ENCODE measurements at places on chromosomes 12 and 14.
A peak's percentile ranks its signal among the peaks of the same experiment; 100 is the strongest.

DNA sequence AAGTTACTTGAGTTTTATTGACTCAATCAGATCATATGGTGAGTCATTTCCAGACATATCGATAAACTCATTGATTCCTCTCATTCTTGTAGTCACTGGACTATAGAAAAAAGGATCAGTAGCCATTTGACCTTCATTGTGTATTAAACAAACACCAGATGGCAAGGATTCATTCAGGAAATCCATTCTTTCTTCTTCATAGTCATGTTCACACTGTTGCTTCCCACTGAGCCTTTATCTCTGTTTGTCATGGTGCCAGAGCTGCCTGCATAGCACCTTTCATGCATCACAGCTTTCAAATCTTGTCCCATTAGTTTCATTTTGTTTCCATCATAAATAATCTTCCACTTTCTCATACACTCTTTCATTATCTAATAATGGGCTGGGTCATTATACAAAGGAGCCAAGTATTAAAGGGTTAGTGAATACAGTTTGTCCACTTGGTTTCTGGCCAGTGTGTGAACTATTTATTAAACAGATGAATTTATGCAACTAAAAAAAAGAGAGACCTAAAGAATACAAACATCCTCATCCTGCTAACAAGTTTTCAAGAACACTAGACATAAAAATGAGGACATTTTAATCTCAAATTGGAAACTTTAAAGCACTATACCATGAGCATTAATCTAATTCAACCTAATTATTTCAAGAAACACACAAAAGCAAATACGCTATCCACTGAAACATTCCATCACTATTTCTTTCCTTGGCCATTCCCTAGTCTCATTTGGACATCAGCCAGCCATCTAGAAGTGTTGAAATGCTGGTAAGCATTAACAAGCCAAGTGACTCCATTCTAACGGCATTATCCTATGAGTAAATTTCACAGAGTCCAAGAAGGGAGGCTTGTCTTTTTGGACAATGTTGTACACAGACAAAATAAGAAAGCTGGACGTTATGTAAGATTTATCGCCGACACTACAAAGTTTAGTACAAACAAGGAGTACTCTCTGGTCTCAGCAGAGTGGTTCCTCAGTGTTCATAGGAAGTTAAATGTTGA is 476.5 kb downstream of the FOXG1 start:
- peak; percentile 13 for DNase-seq

DNA sequence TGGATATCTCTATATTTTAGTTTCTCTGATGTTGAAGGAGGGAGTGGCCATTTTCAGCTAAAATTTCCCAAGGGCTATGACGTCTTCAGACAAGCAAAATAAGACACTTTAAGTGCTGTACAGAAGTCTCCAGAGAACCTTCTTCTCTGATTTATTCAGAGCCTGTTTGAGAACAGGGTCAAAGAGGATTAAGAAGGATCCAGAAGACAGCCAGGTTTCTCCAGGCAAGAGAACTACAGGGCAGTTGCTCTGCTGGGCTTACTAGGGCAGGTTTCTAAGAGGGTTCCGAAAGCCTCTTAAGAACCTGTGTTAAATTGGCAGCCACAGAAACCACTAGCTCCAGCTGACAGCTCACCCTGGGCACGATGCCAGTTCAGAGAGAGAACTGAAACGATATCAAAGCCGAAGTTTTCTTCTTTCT is 1.2 kb downstream of the MGP start:
- DNase-seq = peak; percentile 41

DNA sequence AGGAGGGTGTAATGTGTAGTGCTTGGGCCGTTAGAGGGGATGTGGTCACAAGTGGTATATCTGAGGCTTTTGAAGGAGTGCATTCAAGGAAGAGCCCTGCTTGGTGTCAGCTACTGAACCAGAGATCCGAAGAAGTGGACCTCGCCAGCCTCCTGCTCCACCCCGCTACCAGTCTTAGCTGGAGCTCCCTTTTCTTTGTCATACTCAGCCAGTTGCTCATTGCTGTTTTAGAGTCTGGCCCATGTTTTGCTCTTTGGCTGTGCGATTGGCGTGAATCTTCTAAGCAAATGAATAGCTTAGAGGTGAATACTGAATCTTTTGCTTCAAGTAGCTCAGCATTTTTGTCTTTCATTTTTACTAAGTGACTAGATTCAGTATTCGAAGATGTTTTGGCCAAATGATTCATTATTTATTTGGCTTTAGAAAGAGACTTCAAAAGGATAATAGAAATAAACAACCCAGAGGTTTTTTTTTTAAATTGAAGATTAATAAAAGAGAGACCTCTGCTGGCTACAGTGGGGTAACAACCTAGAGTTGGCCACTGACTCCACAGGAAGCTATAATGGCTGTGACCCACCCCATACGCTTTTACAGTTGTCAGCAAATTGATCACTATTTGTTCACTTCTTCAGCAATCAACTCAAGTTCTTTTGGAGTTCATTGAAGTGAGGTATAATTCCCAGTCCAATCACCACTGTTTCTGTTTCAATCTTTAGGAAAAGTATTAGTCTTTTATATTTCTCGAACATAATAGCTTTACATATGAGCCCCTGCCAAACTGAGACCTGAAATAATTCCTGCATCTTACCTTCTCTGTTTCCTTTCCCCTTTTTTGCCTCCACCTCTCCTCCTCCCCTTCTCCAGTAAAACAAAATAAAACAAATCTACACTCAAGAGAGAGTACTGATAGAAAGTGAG is 19.9 kb downstream of the CDKN1B start:
- DNase-seq = peak; percentile 68

DNA sequence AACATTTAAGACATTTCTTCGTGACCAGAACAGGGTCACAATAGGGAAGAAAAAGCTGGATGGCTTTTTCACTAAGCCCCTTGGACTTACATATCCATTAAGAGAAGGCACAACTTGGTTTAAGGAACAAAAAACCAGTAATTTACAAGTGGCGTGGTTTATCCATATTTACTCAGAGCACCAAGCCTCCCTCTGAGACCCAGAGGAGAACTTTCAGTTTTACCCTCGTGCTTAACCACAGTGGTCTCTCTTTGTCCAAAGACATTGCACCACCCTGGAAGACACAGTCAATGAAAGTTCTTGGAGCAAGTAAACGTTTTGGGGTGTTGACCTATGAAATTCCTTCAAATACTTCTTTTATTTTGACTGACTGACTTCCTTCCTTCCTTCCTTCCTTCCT is 52.5 kb downstream of the SSPN start:
- no peak for DNase-seq

GRCh38 chr12:45671254-45671653 is 58.3 kb upstream of the ARID2 start:
- DNase-seq = peak; percentile 69

DNA sequence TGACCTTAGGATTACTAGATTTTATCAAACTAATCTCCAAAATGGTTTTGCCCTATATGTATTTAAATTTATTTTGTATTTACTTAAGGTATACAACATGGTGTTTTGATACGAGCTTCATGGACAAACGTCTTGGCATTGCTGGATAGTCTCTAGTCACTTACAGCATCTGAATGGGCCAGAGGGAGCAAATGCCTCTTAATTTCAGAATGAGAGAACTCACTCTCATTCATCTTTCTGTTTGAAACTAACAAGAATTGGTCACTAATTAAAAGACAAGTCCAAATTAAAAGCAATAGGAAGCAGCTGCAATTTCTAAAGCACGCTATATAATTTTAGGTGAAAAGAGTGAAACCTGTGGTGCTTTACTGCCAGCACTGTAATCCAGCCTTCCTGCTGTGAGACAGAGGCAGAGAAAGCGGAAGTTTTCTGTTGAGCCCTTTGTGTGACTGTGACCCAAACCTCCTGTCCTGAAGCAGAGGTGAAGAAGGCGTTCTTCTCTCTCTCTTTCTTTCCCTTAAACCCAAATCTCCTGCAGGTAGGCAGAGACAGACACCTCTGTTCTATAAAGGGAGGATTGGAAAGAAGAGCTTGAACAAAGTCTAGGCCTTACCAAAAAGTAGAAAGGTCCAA is 184.6 kb upstream of the NAV3 start:
- no peak for DNase-seq

GRCh38 chr12:33248364-33248763 is 191.3 kb downstream of the SYT10 start:
- no peak for DNase-seq

- DNase-seq = no peak
These were observed 189.5 kb downstream of the PHLDA1 start for GRCh38 chr12:75842090-75842489.

GRCh38 chr14:68245146-68246073 is 425.8 kb downstream of the RAD51B start:
- DNase-seq = peak; percentile 22

DNA sequence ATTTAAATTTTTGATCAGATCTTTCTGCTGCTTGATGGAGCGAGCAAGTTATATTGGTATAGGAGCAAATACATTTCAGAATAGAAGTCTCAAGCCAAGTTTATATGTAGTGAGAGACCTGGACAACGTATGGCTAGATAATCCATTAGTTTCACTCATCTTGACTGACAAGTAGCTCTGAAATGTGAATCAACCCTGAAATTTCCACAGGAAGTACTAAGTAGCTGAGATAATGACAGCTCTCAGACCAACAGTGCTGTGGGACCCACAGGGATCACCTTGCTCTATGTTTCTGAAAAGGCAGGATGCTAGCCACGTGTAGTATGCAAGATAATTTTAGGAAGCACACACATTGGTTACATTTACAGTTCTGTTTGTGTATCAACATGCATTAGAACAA is 258.6 kb upstream of the FOXN3 start:
- DNase-seq = no peak

DNA sequence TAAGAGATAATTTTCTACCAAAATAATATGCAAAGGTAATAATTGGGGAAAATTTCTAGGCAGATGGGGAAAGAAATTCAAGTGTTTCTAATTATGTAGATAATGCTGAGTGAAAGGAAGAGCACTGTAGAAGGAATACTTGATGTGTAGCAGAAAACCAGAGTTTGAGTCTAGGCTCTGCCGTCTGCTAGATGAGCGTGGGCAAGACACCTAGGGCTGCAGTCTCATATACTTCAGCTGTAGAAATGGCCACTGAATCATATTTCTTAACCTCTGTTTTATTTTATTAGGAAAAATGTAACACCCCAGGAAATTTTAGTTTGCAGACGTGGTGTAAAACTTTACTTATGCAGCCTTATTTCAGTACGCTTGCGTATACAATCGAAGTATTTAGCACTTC is 59.8 kb upstream of the SLC38A2 start:
- DNase-seq = no peak

DNA sequence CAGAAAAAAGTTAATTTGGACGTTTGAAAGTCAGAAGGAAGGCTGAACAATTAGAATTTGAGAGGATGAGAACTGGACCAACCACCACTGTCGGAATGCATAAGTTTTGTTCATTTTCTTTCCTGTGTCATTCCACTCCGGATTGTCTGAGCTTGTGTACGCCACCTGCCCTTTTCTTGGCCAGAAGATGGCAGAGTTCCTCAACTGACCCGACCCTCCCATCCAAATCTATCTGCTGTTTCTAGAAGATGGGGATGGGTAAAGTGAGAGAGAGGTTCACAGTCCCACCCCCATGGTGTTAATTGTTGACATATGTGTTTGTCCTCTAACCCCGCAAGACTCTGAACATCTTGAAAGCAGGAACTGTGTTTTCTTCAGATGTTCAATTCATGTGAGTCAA is 388.0 kb downstream of the VRK1 start:
- no peak for DNase-seq

GRCh38 chr12:102691773-102692555 is 211.6 kb upstream of the IGF1 start:
- no peak for DNase-seq

- no peak for DNase-seq
These were observed 55.6 kb upstream of the ISM2 start for GRCh38 chr14:77554207-77554606.

DNA sequence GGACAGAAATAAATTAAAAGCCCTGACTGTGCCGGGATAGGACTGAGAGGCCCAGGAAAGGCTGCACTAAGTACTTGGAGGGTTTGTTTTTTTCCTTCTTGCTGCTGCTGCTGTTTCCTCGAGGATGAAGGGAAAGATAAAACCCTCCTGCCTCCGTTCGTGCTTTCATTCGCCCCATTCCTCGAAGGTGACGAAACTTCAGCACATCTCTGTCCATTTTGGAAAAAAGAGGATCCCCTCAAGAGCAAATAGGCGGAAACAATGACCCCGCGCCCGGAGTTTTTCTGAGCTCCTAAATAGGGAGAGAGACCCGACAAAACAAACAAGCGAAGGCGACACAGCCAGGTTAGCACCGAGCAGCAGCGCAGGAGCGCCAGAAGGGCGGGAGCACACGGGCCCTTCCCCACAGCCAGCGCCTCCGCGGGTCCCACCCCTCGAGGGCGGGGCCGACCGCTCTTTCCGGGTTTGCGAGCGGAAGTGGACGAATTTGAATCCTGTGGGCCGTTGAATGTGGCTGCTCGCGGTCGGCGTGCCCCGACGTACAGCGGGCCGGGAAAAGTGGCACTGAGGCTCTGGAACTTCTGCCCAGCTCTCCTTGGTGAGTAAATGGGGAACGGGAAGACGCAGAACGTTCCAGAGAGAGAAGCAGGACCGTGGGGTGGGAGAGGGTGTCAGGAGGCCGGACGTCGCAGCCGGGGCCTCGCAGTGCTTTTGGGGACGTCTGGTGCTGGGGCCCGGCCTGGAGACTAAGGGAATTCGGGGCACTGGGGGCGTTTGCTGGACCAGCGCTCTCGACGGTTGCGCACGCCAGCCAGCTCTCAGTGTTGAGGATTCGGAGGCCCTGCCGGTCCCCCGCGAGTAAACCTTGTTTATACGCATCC is at the start of gene G2E3:
Gene G2E3, plus strand, starts transcription at position 484 of the 881 bp plus-strand sequence. CDS start 21,922 bp downstream, outside the sequence.
- DNase-seq = peak; percentile 96

- DNase-seq = no peak
These were observed 14.6 kb downstream of the TESC start for GRCh38 chr12:117084405-117085317.

DNA sequence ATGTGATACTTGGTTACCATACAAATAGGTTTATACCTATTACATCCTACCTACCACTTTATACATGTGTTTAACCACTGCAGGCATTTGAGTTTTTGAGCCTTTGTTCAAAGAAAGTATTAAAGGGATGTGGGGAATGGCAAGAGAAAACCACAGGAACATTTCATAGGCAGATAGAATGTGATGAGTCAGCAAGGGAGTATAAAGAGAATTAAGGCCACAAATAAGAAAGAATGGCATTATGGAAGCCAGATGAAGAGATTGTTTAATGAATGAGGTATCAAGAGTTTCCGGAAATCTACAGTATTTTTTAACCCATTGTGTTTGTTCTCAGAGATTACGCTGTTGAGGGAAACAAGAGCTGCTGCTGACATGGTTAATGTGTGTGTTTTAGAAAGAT is 66.9 kb downstream of the METTL25 start:
- peak; percentile 27 for DNase-seq

DNA sequence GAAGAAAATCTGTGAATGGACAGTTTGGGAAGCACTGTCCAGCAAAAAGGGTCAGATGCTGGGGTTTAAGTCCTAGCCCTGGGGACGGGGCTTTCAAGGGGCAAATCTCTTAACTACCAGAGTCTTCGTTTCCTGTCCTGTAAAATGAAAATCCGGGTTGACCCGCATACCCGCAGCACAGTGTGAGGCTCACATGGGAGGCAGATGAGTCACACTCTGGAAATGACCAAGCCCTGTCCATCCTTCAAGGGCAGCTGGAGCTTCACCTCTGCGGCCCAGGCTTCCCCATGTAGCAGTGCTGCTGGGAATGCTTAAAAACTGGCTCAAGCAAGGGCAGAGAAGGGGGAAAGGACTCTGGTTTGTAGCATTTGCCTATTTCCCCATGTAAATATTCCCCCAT is 19.0 kb downstream of the FAM181A start:
- no peak for DNase-seq

- no peak for DNase-seq
These were observed 10.1 kb downstream of the PCNX4 start for GRCh38 chr14:60101786-60102185.
